Cardiac septum (tissue), 1 donor: ENCODE measurements at places on chromosomes 4 and X.

DNA sequence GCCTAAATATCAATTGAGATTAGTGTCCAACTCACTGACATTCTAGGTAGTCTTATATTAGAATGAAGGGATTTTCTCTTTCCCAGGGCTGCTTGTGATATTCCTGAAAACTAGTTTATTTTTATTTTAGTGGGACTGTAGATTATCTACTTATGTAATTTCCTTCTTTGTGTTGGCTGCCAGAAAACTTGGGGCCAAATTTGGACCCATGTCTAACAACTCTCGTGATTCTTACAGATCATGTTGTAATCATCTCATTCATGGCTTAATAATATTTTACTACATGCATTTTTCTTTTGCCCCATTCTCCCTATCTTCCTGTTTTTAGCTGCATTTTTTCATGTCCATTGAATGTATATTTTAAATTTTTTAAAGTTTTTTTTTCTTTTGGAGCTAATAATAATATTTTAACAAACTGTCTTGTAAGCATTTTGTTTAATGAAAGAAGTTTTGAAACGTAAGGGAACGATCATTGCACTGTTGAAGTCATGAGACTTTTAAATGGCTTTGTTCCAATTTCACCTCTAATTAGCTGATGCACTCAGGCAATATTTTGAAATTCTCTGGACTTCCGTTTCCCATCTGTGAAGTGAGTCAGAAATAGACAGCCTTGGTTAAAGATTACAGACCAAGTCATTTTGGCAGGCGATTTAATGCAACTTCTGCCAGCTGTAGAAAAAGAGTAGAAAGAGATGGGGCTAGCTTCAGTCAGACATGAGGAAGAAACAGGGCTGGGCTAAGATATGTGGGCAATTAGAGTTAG, 14.3 kb upstream of the TDO2 start:
- DNase-seq, result no peak

DNA sequence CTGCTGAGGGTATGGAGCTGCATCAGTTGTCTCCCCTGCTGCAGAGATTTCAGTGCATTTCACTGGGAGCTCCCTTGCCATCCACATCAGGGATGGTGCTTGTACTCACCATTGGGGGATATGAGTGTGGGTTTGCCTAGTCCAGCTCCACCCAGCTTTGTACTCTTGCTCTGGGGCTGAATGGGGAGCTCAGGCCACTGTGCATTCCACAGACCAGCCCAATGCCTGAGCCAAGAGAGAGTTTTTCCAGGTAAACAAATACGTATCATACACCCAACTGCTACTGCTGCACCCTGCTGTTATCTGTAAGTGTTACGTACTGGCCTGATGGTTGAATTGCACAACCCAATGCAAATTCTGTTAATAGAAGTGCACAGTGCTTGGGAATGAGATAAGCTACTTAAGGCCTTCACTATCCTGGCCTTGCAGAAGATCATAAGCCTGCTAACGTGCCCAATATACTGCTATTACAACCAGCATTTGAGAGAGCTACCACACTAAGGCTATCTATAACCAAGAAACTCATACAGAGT, 205.0 kb upstream of the DMD start:
- DNase-seq, result no peak

DNA sequence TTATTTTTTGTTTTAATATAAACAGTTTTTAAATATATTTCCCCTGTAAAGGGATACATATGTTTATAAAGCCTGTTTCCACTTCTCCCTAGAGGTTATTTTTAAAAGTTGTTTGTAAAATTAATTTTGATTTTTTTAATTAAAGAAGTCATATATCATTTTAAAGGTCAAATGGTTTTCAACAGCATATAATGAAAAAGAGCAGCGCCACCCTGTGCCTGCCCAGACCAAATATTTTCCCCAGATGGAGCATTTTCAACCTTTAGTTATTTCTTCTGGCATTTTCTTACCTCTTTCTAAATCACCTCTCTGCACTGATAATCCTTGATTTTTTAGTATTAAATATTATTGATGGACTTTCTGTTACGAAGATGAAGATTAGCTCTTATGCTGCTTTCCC, 21.0 kb downstream of the MSX1 start:
- no peak for DNase-seq

GRCh38 chr4:61445374-61446063, 245.4 kb downstream of the ADGRL3 start:
- DNase-seq, result no peak

GRCh38 chrX:14504960-14505538, 24.3 kb upstream of the GLRA2 start:
- DNase-seq, result no peak

GRCh38 chr4:55730280-55730931, 89.2 kb upstream of the EXOC1L start:
- DNase-seq, result no peak

DNA sequence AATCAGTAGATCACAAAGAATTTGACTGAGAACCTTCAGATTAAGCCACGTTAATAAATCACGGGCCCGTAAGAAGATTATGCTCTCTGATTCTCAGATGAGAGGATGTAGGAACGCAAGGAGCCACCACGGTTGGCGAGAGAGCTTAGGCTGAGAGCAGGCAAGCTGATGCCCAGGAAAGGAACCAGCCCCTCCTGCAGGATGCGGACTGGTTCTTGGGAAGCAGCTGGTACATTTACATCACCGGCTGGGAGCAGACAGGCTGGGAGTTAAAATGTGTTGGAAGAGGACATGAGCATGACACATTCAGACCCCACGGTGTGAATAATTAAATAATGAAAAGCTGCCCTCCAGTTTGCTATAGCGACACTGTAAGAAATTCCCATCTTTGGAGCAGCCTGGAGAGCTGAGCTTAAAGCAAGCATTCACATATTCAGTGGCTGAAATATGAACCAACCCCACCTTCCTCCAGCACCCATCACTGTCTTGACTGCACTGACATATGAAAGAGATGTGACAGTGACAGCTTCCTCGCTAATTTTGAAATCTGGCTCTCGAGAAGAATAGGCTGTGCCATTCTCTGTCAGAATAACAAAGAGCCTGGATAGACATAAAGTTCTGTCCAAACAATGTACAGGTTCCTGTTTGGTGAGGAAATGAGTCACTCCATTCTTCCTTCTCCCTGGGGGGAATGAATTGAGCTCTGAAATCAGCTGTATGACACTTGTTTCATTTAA, 33.1 kb downstream of the LNX1 start:
- no peak for DNase-seq

DNA sequence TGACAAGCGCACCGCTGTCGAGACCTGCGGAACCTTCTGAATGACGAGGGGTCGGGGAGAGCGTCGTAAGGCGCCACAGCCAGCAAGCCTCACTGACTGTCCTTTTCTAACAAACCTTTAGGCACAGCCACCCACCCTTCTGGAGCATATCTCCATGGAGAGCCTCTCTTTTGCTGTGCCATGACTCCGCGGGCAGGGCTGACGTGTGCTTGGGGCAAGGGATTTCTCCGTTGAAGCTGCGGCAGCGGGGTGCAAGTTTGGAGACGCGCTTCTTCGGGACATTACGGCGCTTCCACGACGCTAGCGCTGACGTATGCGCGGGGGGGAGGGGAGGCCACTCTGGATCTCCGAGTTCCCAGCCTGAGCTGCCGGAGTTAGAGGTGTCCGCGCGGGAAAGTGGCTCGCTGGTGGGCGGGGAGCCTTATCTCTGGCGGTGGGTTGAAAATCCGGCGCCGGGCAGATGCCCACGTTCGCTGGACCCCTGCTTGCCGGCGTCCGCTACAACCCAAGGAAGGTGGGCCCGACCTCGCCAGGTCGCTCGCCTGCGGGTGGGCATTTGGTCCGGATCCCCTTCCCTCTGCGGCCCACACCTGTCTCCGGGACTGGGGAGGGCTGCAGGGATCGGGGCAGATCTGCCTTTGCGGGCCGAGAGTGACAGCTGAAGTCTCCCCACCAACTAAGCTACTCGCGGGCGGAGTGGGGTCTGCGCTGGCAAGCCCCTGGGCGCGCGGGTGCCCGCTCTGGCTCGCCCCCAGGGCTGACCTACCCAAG, 543 bp upstream of the SLC10A7 start:
- DNase-seq, result peak; percentile 93

DNA sequence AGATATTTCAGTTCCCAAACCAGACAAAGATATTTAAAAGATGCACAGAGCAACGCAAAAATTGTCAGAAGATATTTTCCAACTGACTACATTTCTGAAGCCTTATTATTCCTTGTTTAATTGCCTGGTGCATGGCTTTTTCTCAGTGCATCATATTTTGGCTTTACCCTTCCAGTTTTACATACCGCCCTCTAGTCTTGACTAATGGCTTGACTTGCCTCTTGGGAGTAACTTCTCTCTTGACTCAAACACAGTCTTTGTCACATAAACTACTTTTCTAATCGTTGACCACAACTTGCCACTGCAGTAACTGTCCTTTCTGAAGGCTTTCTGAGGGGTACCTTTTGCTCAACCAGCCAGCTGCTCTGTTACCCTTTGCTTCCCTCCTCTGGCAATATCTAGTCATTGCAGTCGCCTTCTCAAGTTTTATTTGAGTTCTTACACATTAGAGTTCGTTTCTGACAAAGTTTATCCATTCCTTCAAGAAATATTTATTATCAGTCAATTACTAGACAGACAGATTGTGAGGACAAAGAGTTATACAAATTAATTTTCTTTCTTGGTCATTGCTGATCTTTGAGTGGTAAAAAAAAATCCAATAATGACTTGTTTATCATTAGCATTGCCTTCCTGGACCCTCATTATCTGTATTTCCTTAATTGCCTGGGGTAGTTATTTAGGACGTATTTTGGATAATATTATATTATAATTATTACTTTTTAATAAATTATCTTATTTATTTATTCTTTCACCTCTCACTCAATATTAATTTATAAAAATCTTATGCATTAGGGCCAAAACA, 506.9 kb upstream of the PCDH10 start:
- DNase-seq, result no peak

- DNase-seq, result no peak
Observed at GRCh38 chrX:153644356-153645125, 2.5 kb upstream of the DUSP9 start.

GRCh38 chrX:40082447-40083119, 15.2 kb downstream of the BCOR start:
- no peak for DNase-seq

DNA sequence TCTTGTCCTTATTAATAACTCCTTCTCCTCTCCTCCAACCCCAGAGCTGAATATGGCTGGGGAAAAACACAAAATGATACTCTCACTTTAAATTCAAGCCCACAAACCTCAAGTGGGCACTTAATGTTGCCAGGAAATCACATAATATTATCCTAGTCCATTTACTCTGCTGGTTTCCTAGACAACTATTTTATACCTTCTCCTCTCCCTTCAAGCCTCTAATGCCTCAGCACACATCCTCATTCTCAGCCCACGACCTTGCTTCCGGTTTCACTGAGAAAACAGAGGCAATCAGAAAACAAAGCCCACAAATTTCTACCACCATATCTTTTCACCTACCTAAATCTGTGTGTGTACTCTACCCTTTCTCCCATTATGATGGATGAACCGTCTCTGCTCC, 12.1 kb upstream of the CLCN5 start:
- DNase-seq, result no peak

DNA sequence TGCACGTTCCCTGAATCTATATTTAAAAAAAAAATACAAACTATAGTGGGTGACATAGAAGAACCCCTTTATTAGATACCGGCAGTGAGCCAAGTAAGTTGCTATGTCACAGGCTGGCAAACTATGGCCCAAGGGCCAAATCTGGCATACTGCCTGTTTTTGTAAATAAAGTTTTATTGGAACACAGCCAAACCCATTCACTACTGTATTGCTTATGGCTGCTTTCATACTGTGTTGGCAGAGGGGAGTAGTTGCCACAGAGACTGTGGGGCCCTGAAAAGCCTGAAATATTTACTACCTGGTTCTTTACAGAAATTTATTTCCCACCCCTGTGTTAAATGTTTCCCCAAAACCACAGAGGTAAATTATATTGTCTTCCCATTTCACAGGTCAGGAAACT, 71.2 kb upstream of the EGFL6 start:
- DNase-seq, result no peak

DNA sequence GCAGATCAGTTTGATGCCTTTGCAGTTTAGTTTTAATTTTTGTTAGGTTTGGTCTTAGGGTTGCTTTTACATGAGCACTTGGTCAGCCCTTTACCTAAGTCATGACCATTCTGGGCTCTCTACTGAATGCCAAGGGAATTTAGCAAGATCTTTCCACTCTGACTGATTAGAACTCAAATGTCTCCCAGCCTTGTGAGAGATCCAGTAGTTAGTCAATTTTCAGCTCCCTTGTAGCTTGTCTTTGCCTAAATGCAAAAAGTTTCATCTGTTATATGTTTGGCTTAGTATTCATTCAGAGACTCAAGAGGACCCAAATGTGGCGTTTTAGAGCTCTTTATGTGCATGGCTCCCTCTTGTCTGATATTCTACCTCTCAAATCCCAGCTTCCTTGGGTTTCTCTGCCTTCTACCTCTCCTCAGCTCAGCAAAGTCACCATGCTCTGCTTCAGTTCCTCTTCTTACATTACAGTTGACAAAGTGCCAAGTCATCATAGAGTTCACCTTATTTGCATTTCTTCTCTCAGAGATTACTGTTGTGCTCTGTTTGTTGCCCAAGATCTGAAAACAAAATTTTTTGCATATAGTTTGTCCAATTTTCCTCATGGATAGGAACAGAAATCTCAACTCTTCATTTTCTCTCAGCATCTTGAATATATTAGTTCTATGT, 17.5 kb upstream of the JAKMIP1 start:
- no peak for DNase-seq

GRCh38 chrX:14936561-14936960, 63.3 kb downstream of the MOSPD2 start:
- DNase-seq, result no peak

GRCh38 chr4:98508829-98509598, 149.4 kb downstream of the TSPAN5 start:
- no peak for DNase-seq
